ENCODE measurements at places on chromosomes 7 and 10. TPM values are rescaled to one million over a fixed set of nuclear protein-coding genes. Genes with fewer than 3 reads are reported as not detected.

ANKRD22 gene
- polyA plus RNA-seq, result 0.29 TPM

C10orf90 gene
- polyA plus RNA-seq, result 0.76 TPM

DNA sequence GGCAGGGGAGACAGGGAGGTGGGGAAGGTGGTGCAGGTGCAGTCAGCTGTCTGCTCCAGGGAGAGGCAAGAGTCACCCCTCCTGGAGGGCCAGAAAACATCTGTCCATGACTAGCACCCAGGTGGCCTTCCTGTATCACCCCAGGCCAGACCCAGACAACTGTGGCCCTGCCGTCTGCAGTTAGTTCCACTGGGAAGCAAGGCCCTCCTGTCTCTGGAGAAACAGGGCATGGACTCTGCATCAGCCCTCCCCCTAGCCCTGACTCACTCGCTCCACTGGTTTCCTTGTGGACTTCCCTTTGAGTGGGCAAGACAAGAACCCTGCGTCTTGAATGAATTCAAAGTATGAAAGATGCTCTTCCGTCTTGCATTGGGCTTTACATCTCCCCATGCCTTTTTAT, 12.6 kb downstream of the TBATA start:
- DNase-seq, result no peak

DNA sequence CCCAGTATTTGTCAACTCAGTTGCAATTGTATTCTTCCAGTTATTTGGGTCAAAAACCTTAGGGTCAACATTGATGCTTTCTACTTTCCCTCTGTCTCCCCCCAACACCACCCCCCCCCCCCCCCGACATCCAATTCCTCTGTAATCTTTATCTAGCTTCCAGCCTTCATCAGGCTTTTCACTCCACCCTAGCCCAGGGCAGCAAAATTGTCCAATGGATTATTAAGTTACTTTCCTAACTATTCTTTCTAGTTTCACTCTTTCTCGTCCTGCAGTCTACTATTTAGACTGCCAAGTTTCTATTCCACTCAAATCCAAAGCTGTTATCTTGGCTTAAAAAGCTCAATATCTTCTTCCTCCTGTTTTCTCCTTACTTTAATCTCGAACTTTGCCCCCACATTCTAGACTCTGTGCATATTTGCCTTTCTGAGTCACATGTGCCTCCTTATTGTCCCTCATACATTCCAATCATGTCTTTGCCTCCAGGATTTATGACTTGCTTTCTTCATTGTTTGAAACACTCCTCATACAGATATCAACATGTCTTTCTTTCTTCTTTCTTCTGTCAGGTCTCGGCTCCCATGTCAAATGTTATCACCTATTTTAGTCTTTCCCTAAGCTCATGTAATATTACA, 196.6 kb upstream of the TMEM196 start:
- DNase-seq, result no peak

DNA sequence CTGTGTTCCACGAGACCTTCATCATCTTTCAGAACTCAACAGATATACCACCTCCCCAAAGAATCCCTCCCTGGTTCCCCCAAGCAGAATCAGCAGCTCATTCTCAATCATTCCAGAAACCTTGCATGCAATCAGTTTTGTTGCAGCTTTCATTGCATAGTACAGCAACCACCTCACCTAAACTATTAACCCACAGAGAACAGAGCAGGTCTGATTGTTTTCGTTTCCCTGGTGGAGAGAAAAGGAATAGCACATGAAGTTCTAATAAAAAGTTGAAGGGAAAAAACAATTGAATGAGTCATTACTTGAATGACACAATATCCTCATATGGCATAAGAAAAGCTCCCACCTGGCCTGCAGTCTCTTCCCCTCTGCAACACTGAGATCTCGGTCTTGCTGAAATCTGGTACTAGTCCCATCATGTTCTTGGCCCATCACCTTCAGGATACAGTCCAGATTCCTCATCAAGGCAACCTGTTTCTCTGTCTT, 147.1 kb upstream of the GDF10 start:
- no peak for DNase-seq

DNA sequence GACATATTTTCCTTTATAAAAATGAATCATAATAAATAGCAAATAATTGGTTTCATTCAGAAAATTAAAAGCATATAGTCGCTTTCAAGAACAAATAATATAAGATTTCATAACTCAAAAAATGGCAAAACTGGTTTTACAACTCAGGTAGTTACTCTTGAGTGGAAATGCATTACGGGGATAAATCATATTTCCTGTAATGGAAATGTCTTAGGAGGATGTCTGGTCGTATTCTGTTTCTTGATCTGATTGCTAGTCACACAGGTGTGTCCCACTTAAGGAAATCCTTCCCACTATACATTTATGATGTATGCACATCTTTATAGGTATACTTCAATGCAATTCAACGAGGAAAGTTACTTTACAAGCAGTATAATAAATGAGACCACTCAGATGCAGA, 20.7 kb downstream of the NRAP start:
- DNase-seq, result no peak

- DNase-seq, result no peak
Observed at GRCh38 chr10:60973086-60973485, 29.1 kb upstream of the RHOBTB1 start.

- DNase-seq, result no peak
Observed at GRCh38 chr7:155283565-155284194, 14.0 kb upstream of the INSIG1 start.

GRCh38 chr10:128147064-128147463, 20.8 kb upstream of the MKI67 start:
- no peak for DNase-seq

GRCh38 chr7:155750255-155751125, 61.8 kb downstream of the SHH start:
- DNase-seq, result no peak

DNA sequence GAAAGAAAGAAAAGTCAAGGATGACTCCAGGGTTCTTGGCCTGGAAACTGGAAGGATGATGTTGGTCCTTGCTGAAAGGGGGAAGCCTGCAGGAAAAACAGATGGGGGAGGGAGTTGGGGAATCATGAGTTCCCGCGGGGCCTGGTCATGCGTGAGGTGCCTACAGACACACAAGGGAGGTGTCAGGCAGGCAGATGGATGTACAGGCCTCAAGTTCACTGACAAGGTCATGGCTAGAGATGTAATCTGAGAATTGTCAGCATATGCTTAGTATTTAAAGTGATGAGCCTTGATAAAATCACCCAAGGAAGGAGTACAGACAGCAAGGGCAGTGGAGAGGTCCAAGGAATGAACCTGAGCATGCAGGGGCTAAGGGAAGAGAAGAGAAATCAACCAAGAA, 46.8 kb downstream of the DLG5 start:
- peak; percentile 54 for DNase-seq

- peak; percentile 43 for DNase-seq
Observed at GRCh38 chr10:77756319-77757232, 119.0 kb upstream of the KCNMA1 start.

- no peak for DNase-seq
Observed at GRCh38 chr10:73054286-73054685, 42.4 kb downstream of the P4HA1 start.

SMKR1 gene
- 3.6 TPM for polyA plus RNA-seq

- no peak for DNase-seq
Observed at GRCh38 chr7:120926943-120927346, 23.6 kb upstream of the ING3 start.

DNA sequence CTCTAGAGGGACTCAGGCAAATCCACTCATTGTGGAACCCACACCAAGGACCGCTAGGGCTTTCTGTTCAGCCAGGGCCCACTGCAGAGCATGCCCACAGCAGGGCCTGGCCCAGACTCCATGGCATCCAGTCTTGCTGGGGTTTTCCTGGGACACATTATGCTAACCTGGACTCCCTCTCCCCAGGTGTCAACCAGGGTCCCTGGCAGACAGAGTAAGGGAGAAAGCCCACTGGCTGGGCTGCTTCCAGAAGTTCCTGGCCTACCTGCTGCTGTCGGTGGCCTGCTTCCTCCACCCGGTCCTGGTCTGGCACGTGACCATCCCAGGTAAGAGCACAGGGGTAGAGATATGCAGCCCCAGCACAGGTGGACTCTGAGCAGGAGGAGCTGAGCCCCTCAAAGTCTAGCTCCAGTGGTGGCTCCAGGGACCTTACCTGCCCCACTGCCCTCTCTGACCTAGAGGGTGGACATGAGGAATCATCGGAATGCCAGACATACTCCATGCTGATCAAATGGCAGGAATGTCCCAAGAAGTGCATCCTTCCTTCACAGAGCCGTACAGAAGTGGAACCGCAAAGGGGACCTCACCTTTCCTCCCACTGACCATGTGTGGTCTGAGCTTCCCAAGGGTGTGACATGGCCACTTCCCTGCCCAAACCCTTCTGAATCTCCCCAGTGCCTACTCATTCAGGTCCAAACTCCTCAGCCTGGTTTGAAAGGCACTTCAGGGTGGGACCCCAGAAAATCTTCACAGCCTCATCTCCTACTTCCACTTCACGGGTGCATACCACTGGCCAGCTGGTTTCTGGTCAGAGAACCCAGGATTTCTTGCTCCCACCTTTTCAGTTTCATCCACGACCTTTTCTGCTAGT, 22.5 kb downstream of the TMEM72 start:
- DNase-seq, result no peak

POLR2J2 gene
- 9.0 TPM for polyA plus RNA-seq

DNA sequence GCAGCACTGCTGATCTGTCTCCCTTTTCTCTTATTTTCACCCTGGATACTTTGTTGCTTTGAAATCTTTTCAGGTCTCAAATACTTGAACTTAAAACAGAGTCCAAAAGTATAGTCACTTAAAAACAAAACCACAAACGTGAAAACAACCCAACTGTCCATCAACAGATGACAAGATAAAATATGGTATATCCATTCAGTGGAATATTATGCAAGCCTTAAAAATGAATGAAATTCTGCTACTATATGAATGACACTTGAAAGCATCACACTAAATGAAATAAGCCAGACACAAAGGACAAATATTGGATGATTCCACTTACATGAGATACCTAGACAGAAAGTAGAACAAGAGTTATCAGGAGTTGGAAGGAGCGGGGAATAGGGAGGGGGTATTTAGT, 44.7 kb upstream of the EFCAB10 start:
- DNase-seq, result no peak

DNA sequence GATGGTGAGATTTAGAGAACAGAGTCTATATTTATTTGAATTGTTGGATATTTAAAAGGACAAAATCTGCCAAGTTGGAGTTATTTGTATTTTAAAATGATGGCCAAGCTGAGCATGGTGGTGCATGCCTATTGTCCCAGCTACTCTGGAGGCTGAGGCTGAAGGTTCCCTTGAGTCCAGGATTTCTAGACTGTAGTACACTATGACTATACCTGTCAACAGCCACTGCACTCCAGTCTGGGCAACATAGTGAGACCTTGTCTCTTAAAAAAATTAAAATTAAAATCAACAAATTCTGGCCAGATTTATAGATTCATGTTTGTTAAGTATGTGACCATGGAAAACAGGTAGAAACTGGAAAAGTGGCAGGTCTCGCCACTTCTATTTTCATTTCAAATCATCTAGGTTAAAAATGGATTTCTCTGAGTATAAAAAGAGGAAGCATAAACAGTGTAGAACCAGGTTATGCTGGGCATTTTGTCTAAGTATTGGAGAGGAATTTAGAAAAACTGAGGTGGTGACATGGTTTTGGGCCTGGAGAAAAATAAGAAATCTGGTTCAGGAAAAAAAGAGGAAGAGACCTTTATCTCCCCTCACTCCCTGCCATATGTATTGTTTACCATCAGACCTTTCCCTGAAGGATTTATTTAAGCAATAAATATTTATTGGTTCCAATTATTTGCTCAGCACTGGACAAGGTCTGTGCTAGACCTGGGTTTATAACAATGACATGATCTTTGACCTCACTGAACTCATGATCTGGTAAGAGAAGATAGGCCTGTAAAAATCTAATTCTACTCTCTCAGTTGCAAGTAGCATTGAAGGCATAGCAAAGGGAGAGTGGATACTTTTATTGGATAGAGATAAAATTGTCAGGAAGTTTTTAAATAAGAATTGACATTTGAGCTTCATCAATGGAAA, 134.2 kb downstream of the TSPAN12 start:
- DNase-seq, result no peak

DNA sequence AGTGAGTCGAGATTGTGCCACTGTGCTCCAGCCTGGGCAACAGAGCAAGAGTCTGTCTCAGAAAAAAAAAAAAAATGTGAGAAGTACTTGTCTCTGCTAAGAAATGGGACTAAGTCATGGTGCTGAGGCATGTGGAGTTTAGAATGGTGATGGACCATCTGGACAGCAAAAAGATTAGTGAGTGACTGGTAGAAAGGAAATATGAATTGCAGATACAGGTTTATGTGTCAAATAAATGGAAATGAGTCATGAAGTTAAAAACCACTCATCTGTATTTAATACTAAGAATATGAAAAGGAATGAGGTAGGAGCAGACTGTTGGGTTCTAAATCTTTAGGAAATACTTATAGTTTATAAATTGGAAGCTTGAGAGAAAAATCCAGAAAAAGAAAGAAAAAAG, 625.7 kb upstream of the ANKRD30A start:
- DNase-seq, result no peak

All from renal pelvis (tissue), 12 donors.